Hematopoietic multipotent progenitor cell treated with erythropoietin and hydrocortisone succinate and interleukin-3 and kit ligand, for 17 days (in vitro differentiated cells): ENCODE measurements at places on chromosomes 1 and 21.

DNA sequence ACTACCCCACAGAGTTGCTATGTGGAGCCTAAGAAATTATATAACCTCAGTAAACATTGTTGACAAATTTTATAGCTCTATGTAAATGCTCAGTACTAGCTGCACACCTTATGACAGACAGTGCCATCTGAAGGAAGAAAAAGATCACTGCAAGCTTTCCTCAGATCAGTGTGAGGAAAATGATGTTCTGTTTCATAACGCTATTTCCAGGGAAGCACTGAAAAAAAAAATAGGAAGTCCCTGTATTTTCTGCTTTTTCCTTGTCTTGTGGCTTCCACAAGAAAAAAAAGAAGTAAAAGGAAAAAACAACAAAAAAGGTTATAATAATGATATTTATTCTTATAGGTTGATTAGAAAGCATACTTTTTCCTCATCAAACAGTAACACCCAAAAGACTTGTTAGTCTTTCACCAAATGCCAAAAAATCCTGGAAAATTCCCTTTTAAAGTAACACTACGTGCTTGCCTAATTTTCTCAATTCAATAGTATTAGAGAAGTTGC is 23.2 kb downstream of the LYST start:
- peak; percentile 24 for DNase-seq

DNA sequence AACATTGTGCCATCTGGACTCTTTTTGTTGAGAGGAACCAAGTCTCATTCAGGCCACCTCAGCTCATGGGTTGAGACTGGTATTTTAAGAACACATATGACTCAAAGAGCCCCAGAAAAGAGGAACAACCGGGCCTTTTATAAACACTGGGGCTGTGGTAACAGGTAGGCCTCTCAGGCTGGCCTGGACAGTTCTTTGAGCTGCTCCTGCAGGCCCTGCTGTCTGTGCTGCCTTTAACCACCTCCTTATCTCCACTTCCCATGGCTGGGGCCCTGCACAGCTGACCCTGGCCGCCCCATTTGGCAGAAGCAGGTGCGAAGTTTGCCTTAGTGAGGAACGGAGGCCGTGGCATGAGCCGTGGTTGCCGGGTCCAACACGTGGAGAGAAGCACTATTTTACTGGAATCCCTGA is 163.3 kb downstream of the RHOU start:
- DNase-seq, result no peak

- no peak for DNase-seq
Observed at GRCh38 chr1:227707846-227708245, 27.3 kb downstream of the JMJD4 start.

- no peak for DNase-seq
Observed at GRCh38 chr1:24925963-24926362, 4.1 kb downstream of the RUNX3 start.

DNA sequence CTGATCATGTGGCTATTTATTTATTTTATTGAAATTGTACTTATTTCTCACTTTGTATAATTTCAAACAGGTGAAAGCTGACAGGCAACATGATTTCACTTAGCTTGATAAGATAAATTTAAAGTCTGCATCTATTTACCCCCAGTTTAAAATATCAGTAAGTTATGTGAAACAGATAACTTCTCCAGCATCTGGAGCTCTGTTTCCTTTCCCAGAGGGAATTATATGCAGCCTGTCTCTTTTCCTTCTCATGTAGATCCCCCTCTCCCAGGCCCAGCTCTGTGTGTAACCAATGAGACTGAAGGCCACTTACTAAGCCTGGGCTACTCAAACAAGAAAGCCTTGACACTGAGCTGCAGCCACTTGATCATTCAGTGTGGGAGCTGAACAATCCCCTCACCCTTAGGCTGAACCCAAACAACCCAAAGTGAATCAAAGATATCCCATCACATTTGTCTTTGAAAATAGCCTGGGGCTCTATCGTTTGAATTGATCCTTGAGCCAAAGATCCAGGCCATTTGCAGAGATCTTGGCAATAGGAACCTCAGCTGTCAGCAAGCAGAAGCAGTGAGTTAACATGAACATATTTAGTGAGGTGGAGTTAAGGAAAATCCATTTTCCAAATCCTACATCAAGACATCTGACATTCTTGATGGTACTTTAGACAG is 383.9 kb downstream of the TGFB2 start:
- no peak for DNase-seq

DNA sequence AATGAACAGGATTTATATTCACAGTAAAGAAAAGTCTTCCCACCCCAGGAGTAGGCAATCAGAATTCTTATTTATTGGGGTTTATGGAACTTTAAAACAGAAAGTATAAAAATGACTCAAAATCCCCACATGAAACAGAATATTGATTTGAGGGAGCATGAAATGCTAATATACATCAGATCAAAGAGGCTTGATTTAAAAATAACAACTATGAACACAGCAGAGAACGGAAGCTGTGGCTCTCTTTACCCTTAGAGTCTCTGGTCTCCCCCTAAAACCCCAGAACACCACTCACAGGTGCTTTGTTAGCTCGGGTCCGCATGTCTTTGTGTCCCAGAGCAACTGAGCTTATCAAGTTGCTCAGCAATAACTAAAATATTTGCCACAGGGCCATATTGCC is 31.2 kb upstream of the FASLG start:
- DNase-seq, result no peak

GRCh38 chr1:116453481-116453880 is 80.4 kb downstream of the ATP1A1 start:
- no peak for DNase-seq

DNA sequence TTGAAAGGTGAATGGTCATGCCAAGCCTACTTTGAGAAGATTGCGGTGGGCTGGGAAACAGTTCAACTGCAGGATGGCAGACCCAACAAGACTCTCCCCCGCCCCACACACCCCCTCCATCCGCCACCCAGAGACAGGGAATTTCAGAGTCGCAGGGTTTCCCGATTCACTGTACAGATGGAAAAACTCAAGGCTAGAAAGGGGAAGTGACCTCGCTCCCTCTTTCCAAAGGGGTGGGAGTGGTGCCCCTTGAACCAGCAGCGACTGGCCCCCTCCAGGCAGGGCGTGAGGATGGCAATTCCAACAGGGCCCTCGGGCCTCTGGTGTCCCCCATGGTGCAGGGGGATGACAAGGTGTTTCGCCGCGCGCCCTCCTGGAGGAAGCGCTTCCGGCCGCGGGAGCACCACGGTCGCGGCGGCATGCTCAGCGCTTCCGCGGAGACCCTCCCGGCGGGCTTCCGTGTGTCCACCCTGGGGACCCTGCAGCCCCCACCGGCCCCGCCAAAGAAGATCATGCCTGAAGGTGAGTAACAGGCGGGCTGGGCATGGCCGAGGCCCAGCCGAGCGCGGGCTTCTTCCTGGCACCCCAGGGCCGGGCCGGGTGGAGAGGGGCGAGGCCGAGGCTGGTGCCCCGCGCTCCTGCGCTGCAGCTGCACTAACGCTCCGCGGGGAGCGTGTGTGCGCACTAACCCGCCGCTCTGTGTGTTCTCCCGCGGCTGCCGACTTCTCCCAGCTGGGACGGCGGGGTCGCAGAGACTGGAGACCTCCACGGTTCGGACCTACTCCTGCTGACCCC is 10.4 kb downstream of the MYOG start:
- no peak for DNase-seq

- DNase-seq, result no peak
Observed at GRCh38 chr1:219427403-219427802, 185.5 kb downstream of the ZC3H11B start.

GRCh38 chr1:18798946-18799345 is 60.5 kb downstream of the TAS1R2 start:
- no peak for DNase-seq

DNA sequence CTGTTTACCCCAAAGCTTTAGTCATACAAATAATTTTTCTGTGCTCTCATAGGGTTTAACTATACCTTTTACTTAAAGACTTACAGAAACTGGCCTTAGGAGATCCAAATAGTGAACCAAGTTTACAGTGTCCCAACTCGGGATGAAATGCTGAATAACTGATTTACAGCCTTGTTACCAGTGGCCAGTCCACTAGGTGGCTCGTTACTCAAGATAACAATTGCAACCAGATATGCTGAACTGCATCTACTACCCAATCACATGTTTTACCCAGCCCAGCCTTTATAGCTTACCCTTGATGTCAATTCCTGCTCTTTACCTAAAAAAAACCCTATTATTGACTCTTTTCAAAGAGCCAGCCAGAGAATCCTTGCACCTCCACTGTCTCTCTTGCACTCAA is 1148.8 kb upstream of the ADGRL4 start:
- no peak for DNase-seq

DNA sequence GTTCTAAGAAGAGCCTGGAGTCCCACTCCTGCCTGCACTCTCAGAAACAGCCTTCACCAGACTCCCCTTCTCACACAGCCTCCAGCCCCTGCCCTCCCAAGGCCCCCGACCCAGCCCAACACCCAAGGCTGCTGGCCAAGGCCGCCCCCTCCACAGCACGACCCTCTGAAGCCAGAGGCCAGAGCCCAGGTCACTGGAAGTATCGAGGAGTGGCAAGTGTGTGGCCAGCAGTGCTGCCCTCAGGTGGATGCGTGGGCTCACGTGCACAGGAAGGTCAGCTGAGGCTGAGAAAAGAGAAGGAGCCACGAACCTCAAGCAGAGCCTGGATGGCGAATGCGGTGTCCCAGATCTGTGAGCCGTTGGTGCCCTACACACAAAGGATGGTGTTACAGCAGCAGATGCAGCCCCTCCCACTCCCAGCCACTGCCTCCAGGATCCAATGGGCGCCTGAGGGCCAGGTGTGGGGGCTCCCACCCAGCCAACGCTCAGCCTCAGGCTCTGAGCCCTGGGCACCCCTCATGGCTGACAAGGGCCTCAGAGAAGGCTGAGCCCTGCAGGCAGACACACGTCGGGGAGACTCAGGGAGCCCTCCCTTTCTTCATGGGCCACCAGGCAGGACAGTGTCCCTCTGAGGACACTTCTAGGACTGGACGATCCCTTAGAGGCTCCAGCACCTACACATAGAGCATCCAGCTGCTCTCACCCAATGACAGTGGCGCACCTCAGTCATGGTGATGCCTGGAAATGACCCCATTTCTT is 18.0 kb downstream of the LSS start:
- no peak for DNase-seq

DNA sequence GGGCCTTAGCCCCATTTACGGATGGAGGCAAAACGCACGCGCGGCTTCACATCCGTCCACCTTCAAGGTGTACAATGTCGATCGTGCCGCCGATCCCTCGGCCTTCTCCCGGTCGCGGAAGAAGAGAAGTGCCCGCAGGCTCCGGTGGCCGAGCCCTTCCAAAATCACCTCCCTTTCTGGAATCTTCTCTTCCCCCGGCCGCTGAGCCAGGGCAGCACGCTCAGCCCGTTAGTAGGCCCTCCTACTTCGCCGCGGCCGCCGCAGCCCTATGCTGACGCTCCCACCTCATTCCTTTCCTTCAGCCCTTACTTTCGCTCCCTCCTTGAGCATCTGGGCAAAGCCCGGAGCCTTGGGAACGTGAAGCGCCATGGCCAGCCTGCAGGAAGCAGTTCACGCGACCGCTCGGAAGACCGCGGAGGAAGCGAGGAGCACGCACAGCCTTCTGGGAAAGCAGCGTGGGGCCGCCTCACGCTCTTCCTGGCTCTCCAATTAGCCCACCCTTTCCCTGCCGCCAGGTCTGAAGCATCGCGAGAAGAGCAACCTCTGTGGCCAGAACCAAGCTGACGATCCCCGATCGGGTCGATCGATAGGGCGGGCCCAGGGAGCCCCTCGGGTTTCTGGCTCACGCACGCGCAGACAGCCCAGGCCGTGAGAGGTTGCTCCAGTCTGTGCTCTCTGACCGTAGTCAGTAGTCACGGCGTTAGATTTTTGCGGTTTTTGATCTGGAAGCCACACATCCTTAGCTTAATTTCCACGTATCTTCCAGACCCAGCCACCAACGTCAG is at the start of gene CCT8:
Gene CCT8, minus strand, starts transcription at position 427 of the 785 bp plus-strand sequence. Its CDS starts 58 bp downstream, at position 369.
- peak; percentile 99 for DNase-seq
